ENCODE measurements at places on chromosomes 4 and X.

GRCh38 chr4:171256223-171256622 is 557.0 kb upstream of the GALNTL6 start:
- no peak for DNase-seq

DNA sequence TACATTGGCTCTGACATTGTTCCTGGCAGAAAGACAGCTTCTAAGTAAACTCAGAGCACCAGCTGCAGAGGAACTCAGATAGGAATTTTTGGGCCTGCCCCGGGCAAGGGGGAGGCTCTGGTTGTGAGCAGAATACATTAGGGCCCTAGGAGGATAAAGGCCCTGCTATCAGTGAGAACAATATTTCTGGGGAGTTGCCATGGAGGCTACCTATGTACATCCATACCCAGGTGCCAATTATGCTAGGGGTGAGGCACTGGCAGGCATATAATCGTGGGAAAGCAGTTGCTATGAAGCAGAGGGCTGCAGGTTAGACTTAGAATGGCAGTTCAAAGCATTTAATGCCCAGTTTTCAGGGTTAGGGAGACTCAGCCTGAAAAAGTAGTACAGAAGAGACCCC is 273.5 kb upstream of the EDA2R start:
- DNase-seq: no peak

DNA sequence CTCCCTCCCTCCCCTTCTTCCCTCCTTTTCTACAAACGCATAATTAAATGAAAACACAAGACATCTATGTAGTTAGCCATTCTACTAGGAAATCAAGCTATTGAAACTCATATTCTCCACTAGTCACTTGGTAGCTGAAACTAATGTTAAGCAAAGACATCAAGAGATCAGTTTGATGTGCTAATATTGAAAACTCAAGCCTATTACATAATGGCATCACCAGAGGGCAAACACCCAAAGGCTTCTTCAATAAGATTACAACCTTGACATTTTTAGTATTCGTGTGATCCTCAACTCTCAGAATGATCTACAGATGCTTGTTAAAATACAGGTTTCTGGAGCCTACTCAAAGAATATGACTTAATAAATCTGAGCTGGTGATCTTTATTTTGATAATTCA is 6.2 kb upstream of the GUCY1A1 start:
- DNase-seq: no peak

GRCh38 chr4:7647600-7648543 is 213.1 kb upstream of the PSAPL1 start:
- DNase-seq: peak; percentile 44

GRCh38 chr4:1370321-1371124 is 23.5 kb downstream of the UVSSA start:
- no peak for DNase-seq

- DNase-seq: no peak
Measured at GRCh38 chrX:39653691-39654090, 444.1 kb downstream of the BCOR start.

GRCh38 chr4:101005659-101006058 is 341.7 kb downstream of the PPP3CA start:
- DNase-seq: no peak

DNA sequence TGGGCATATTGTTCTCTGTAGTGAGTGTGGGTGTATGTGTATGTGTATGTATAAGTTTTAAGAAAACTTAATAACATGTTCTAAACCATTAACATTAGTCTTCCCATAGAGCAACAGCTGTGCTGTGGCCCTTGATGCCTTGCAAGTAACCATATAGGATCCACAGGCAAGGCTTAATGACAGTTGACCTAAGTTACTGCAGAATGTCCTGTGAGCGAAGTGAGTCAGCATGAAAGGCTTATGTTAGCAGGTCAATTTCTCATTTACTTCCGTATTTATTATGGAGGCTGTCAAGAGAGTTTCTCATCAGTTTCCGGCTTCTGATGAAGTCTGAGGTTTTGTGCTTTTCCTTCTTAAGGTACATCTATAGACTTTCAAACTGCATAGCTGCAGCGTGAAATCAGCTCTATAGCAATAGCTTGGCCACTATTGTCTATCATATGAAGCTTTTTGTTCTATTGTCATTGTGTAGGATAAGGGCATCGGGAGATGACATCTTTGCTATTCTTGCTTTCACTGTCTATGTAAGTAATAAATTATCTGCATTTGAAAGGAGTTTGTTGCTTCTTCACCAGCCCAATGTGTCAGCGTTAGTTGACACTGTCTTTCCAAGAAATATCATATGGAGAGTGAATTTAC is 1153.4 kb upstream of the AGA start:
- DNase-seq: no peak

GRCh38 chr4:30768277-30768676 is 48.1 kb downstream of the PCDH7 start:
- DNase-seq: no peak

- no peak for DNase-seq
Measured at GRCh38 chr4:2443061-2443730, 24.4 kb downstream of the CFAP99 start.

DNA sequence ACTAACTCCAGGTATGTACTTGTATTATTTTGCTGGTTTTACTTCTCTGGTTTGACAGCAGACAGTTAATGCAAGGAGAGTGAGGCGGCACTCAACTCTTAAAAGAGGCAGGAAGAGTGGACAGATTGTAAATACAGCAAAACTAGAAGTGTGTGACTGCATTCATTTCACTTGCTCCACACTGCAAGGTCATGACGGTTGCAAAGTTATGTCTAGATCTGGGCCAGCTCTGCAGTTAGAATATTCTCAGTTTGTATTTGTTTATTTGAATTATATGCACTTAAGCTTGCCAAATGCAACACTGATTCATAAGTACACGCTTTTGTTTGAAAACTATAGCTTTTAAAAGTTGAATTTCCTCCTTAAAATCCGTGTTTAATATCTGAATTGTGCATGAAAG is 148.9 kb downstream of the STIM2 start:
- no peak for DNase-seq
